ENCODE measurements at places on chromosomes 2 and 18.

DNA sequence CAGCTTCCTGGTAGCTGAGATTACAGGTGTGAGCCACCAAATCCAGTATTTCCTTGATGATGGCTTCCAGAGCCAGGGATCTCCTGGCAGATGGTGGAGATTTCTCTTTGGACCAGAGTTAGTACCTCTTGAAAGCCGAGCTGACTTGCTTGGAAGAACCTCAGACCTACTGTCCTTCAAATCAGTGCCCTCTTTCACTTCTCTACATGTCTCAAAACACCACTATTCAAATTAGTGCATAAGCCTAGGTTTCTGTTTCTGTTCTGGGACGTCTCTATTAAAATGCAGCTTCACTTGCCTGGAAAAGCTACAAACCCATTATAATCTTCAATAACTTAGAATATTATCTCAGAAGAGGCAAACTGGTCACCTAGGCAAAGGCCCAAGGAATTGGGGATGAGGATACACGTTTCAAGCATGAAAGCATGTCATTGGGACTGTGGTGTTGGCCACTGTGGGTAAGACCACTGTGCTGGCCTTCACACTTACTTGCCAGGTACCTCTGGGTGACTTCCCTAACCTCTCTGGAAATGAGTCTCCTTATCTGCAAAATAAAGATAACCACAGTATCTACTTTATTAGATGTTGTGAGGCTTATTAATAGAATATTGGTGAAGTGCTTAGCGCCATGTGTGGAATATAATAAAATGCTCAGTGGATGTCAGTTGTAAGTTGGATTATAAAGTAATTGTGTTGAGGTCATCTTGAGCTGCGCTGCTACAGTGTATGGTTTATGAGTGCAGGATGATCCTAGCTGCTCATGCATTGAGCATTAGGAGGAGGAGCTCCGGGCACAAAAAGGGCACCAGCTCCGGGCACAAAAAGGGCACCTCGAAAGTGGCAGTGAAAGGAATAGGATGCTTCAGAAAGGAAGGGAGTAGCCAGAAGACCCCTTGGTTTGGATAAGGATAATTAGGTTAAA is 84.5 kb downstream of the DOCK10 start:
- DNase-seq, result no peak

DNA sequence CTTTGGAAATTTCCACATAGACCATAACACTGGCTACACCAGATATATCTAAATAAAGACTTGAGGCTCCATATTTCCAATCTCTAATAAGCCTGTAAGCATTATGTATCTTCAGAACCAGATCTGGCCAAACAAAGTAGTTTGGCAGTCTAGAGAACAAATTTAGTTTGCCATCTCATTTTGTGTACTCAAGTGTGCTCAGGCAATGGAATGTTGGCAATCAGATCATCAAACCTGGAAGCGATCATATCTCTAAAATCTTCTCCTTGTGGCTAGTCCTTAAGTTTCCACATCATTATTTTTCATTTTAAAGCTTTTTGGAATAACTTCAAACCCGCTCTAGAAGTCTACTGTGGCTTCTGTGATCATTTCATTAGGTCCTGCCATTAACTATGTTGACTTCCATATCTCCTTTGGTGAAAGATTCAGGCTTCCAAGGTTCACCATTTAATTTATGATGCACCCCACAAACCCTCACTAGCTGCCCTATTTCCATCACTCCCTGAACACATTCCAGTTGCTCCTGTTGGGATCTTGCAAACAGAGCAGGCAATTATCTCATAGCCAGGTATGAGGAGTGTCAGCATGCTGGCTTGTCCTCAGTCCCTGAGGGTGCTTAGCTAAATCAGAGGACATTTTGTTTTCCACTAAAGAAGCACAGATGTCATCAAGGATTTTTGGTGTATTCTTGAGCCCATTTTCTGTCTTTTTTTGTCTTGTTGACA is 46.2 kb downstream of the WDR75 start:
- DNase-seq, result no peak

GRCh38 chr2:98757904-98758421 is 27.0 kb upstream of the MGAT4A start:
- peak; percentile 34 for DNase-seq

DNA sequence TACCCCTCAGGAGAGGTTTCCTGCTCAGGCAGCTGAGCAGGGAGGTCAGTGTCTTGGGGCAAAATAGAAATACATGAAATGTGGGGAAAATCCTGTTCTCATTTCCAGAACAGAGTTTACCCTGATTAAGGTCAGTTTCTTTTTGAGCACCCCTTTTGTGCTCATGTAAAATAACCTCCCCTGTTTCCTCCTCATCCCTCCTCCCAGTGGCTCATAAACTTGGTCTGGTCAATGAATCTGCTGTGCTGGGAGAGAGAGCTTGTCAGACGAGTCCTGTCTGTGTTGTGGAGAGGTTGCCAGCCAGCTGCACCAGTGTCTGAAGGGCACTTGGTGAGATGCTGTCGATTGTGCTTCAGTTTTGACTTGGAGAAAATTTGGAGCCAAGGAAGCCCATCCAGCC is 48.6 kb downstream of the NTSR2 start:
- DNase-seq, result no peak

- DNase-seq, result no peak
These were observed 674.0 kb downstream of the PLCL1 start for GRCh38 chr2:198478361-198478760.

- DNase-seq, result peak; percentile 6
These were observed 102.5 kb downstream of the ATL2 start for GRCh38 chr2:38274286-38275276.

DNA sequence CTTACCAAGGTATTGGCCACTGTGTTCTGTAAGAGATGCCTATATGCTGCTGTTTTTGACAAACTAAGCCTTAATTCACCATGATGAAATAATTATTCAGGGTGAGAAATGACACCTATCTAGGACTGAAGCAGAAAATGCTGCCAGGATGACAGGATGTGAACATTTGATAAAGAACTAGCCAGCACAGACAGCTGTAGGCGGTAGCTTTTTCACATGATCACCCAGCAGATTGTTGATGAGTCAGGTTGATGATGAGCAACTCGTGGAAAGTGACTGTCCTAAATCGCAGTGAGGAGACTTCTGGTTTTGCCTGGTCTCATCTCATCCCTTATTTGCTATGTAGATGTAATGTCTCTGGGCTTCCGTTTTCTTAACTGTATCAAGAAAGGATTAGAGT is 144.1 kb downstream of the PRPF40A start:
- peak; percentile 46 for DNase-seq

GRCh38 chr18:74990563-74991081 is 218.3 kb downstream of the PTGR3 start:
- no peak for DNase-seq

- no peak for DNase-seq
These were observed 218.8 kb upstream of the RAB6C start for GRCh38 chr2:129760669-129761068.

DNA sequence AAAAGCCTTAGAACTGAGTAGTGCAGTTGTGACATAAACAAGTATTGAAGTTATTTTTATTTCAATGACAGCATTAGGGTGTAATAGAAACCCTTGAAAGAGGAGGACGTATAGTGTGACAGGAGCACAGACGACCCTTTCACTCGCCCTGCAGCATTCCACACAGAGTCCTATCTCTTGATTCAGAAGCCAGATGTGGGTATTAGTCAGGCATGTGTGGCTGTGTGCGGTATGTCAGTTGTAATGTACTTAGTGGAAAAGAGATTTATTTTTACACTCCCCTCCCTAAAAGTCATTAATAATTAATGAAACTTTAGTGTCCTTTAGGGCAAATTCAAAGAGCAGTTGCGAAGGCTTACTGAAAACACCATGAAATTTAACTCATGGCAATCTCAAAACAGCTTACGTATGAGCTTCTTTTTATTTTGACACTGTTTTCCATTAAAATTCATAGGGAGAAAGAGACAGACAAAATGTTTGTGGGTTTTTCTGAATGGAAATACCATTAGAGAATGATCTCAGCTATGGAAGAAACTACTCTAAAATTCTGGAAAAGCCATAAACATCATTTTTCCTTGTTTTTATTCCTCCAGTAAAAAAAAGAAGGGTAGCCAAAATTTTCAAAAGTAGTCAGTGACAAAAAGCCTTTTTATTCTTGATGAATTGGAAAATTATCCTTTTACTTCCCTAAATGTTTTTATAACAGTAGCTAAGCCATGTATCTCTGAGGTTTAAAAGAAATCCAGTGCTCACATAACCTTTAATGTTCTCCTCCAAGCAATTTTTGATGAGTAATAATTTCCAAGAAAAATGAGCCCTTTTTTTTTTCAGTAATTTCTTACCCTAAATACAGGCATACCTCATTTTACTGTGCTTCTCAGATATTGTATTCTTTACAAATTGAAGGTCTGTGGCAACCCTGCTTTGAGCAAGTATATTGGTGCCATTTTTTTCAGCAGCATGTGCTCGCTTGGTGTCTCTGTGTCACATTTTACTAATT is 84.0 kb upstream of the DSEL start:
- no peak for DNase-seq

DNA sequence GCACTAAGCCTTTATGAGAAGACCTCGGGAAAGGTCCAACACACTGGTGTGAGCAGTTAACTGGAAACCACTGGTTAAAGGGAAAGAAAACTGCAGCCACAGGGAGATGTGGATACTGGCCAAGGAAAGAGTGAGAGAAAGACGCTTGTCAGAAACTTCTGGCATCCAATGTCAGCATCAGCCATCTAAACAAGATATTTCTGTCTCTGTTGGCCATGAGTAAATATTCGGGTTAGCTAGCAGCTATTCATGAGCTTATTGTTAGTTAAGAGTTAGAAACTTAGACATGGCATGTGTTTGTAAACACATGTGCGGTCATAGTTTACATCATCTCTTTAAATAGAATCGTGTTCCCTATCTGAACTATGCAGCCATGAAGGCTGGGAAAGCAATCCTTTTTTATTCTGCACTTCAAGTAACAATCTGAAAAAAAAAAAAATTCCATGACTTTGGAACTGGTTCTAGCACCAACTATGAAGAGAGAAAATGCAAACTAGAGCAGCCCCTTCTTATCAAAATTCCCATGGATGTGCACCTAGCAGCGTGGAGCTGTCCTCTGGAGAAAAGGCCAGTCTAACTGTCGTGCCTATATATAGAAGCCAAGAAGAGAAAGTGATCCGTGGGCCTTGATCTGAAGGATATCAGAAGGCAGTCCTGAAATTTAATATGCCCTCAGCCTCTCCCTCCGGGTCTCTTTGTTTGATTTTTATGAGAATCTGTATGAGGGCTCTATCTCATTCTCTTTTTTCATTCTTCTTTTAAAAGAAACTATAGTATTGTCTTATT is 84.0 kb upstream of the RFX8 start:
- no peak for DNase-seq

DNA sequence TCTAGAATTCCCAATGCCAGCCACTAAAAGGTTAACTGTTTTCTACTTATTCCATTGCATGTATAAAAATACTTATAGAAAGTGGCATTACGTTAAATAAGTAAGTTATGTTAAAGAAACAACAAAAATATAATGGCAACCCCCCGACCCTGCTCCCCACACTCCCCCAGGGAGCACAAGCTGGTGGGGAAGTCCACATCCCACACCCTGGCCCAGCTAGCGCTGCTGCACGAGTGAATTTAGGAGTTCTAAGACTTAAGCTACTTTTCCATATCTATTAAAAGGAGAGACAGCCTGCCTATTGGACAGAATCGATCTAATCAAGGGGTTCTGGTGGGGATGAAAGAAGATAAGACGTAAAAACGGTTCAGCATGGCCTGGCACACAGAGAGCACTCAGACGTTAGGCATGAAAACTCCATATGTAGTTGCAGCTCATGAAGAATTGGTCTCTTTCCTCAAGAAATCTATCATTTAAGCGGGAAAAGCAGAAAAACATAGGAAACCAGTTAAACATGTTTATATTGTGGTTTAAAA is 16.6 kb downstream of the HJURP start:
- no peak for DNase-seq

DNA sequence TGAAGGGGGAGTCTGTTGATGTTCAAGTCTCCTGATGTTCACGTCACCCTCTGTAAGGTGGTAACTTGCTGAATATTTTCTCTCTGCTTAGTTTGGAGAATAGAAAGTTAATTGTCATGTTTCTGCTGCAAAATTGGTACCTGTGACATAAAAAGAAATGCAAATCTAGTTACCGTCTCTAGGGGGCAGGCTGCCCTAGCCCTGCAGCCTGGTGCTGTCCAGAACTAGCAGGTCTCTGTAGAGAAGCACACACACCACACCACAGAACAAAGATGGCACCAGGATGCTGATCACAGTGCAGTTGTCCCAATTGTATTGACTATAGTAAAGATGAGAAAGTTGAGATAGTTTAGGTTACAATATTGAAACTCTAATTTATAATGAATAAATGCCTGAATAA is 47.0 kb downstream of the SLC9A4 start:
- peak; percentile 16 for DNase-seq

- no peak for DNase-seq
These were observed 190.5 kb downstream of the ALPK2 start for GRCh38 chr18:58438161-58438957.

DNA sequence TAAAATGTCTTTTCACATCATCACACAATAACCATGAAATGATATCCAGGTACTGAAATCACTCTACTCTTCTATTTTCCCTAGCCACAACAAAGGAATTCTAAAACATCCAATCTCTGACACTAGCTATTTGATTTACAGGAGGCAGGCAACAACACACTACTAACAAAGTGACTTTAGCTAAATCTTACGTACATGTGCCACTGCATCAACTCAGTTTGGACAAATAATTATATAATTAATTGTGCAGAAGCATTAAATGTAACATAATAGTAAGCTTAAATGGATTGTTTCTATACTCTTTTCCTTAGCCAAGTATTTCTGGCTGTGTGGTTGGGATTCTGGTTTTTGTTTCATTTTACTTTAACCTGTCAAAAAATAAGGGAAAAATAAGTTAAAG is 192.4 kb downstream of the AFF3 start:
- no peak for DNase-seq

GRCh38 chr2:10139536-10139935 is 17.0 kb downstream of the RRM2 start:
- no peak for DNase-seq

DNA sequence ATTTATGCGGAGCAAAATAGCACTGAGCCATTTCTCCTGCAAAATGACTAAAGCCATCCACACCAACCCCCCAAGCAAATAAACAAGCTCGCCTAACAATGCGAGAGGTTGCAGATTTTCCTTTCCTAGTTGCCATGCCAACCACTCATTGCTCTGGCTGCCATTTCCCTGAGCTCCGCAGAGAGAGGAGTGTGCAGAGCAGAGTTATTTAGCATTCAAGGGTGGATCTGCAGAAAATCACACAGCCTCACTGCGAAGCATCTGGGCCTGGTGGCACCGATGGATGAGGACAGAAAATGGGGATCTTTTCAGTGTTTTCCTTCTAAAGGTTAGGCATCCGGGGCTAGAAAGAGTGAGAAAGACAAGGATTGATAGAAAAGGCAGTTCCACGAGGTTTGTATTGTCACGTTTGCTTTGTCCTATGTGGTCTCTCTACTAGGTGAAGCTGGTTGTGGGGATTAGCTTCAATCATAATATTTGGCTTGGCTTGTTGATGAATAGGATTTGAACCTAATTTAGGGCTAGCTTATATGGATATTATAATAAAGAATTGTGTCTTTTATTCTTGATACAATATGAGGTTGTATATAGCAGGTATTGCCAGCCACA is 110.2 kb upstream of the UNC80 start:
- DNase-seq, result no peak

All from activated naive CD8-positive, alpha-beta T cell treated with anti-CD3 and anti-CD28 coated beads for 36 hours (primary cell).